ENCODE measurements at places on chromosomes 1 and 21. TPM values are rescaled to one million over a fixed set of nuclear protein-coding genes. Genes with fewer than 3 reads are reported as not detected.

Gene LENEP
- 1.9 TPM for total RNA-seq

Gene LRRC38
- total RNA-seq = not detected

Gene TMEM183A
- total RNA-seq = 77.1 TPM

Gene KRTAP12-2
- not detected for total RNA-seq

Gene ATAD3C
- total RNA-seq = 1.0 TPM

Gene FMO3
- total RNA-seq = not detected

Gene ESPN
- 1.7 TPM for total RNA-seq

Gene LCE3A
- total RNA-seq = not detected

GRCh38 chr1:208108213-208108608 is 136.0 kb downstream of the PLXNA2 start:
- no peaks in the 10 kb centered on the region for H3K4me1 ChIP-seq
- peaks cover 10% of the 10 kb centered on the region for H3K27me3 ChIP-seq
- H3K27ac ChIP-seq = no peak overlapping the region
- no peak for DNase-seq
- no peak overlapping the region for H3K4me3 ChIP-seq

- no peak overlapping the region for H3K4me3 ChIP-seq
- no peaks in the 10 kb centered on the region for H3K36me3 ChIP-seq
- peaks cover 13% of the 10 kb centered on the region for H3K27me3 ChIP-seq
- no peak for DNase-seq
These were observed 108.7 kb upstream of the F3 start for GRCh38 chr1:94650301-94650700.

GRCh38 chr1:48906729-48907128 is 130.0 kb upstream of the BEND5 start:
- peaks cover 2% of the 10 kb centered on the region for H3K27me3 ChIP-seq
- DNase-seq = no peak
- no peaks in the 10 kb centered on the region for H3K4me1 ChIP-seq
- no peak overlapping the region for H3K4me3 ChIP-seq

- H3K27ac ChIP-seq = no peak overlapping the region
- no peaks in the 10 kb centered on the region for H3K36me3 ChIP-seq
- no peaks in the 10 kb centered on the region for H3K4me1 ChIP-seq
- no peak overlapping the region for H3K4me3 ChIP-seq
- DNase-seq = no peak
- H3K27me3 ChIP-seq = no peaks in the 10 kb centered on the region
These were observed 235.1 kb downstream of the NRIP1 start for GRCh38 chr21:14829685-14830084.

DNA sequence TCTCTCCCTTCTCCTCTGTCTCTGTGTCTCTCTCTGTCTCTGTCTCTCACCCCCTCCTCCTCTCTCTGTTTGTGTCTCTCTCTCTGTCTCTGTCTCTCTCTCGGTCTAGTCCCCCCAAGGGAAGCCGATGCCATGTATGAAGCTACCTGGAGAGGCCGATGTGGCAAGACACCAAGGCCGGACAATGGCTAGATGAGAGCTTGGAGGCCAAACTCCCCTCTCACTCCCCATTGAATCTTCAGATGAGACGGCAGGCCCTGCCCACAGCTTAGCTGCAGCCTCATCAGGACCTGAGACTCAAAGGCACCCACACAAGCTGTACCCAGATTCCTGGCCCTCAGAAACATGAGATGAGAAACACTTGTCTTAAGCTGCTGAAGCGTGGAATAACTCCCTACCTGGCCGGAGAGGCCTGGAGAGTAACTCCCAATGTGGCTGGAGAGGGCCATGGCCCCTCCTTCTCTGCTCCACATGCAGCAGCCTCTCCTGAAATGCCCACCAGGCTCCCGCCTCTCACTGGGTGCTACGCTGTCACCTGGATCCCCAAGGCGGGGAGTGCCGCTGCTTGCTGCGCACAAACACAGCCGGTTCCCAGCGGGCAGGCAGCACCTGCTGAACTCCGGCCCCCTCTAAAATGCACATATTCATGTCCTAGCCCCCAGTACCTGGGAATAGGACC is 7.8 kb upstream of the ACTRT2 start:
- no peaks in the 10 kb centered on the region for H3K4me1 ChIP-seq
- no peaks in the 10 kb centered on the region for H3K36me3 ChIP-seq
- H3K4me3 ChIP-seq = no peak overlapping the region
- H3K27ac ChIP-seq = no peak overlapping the region
- H3K27me3 ChIP-seq = peaks cover 2% of the 10 kb centered on the region
- DNase-seq = no peak

DNA sequence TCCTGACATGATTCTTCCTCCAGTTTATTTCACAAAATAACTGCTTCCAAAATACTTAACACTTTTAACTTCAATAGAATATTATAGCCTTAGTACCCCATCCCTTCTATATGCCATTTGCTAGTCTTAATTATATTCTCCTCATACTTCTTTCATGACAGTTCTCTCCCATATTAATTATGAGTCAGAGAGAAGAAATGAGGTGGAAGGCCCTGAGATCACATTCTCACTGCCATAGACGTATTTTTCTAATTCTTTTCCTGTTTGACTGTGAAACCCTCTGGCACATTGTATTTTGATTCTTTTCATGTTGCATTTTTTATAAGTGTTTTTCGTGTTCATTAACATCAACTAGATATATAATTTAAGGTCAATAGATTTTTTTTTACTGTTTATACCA is 88.4 kb downstream of the GTF2B start:
- no peak for DNase-seq
- H3K4me1 ChIP-seq = peaks cover 8% of the 10 kb centered on the region
- no peaks in the 10 kb centered on the region for H3K27me3 ChIP-seq

DNA sequence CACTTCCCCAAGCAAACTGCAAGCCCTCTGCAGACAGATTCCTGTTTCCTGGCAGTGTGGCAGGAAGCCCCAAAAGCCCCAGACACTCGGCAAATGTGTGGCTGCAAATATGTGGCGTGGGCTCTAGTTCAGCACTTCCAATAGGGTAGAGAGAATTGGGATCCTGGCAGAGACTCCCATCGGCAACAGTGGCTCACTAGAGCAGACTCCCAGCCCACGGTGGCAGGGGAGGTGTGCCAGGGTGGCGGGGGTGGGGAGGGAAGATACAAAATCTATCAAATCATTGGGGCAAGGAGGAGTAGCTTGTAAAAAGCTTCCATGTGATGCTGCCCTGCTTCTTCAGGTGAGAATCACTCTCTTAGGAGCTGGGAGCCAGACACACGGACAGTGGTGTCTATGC is 25.9 kb downstream of the COL16A1 start:
- DNase-seq = no peak
- H3K27ac ChIP-seq = no peak overlapping the region
- peaks cover 7% of the 10 kb centered on the region for H3K27me3 ChIP-seq
- H3K4me3 ChIP-seq = no peak overlapping the region
- H3K4me1 ChIP-seq = no peaks in the 10 kb centered on the region

DNA sequence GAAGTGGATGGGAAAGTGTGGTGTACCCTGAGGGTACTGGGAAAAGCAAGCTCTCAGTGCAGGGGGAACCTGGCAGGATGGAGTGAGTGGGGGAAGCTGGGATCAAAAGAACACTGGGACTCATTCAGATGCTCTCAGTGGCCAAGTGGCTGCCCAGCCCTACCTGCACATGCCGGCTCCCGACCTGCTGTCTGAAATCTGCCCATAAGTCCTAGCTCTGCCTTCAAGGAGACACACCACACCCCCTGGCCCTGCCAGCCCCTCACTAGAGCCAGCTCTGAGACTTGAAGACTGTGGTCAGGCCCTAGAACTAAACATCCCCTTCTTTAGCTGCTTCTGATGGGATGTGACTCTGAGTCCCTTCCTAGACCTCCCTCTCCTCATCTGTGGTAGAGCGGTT is 2.2 kb downstream of the TMEM54 start:
- peaks cover 4% of the 10 kb centered on the region for H3K4me1 ChIP-seq
- no peak for DNase-seq
- H3K27ac ChIP-seq = no peak overlapping the region
- H3K36me3 ChIP-seq = no peaks in the 10 kb centered on the region
- no peak overlapping the region for H3K4me3 ChIP-seq

GRCh38 chr1:4076346-4076745 is 176.3 kb upstream of the C1orf174 start:
- no peak for DNase-seq
- no peak overlapping the region for H3K4me3 ChIP-seq
- no peaks in the 10 kb centered on the region for H3K4me1 ChIP-seq
- no peak overlapping the region for H3K27ac ChIP-seq

DNA sequence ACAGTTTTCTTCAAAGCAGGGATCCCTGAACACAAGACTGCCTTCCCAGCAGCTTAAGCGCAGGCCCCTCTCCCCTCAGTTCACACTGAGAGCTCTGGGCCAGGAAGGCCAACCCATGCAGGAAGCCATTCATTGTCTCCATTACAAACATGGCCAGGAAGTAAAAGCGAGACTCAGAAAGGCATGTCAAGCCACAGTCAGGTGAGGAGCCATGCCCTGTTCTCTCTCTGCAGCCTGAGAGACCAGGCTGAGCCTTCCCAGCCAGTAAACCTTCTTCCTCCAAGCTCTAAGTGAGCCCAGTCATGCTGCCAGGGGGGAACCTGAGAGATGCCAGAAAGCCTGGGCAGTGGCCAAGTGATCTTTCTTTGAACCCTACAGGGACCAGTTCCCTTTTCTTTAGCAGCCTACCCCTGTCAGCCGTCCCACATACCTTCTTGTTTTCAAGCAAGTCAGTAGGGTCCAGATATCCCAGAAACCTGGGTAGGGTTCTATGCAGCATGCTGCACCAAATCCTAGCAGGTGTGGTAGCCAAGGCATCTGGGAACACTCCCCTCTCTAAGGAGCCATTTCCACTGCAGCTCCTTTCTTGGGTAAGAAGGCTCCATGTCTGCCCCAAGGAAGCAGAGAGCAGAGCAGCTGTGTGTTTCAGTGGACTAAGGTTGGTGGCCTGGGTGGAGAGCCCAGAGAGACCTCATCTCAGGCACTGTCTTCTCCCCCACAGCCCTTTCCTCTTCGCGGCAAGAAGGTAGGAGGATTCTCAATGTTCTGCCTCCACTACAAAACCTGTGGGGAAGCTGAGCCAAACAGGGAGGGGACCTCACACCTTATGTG is 977 bp downstream of the TRAF3IP3 start:
- no peak for DNase-seq
- H3K4me3 ChIP-seq = peak overlapping the region; percentile 92
- H3K36me3 ChIP-seq = peaks cover 41% of the 10 kb centered on the region
- H3K27me3 ChIP-seq = no peaks in the 10 kb centered on the region

GRCh38 chr1:235720544-235720943 is 71.0 kb upstream of the GNG4 start:
- no peak overlapping the region for H3K4me3 ChIP-seq
- H3K27ac ChIP-seq = no peak overlapping the region
- peaks cover 18% of the 10 kb centered on the region for H3K36me3 ChIP-seq

DNA sequence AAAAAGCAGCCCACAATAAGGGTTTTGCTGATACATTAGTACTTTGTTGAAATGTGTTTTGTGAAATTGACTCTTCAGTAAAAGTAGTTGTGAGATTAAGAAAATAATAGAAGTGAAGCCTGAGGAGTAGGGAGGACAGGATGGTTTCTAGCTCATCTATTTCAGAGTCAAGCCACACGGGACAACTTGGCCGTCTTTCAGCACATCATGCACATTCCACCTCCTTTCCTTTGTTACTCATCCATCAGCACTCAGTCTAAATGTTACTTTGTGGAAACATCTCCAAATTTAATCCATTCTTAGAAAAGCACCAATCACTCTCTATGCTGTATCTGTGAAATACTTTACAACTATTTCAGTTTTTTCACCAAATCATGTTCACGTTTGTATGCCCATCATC is 223.3 kb downstream of the FGGY start:
- no peaks in the 10 kb centered on the region for H3K27me3 ChIP-seq
- H3K4me1 ChIP-seq = no peaks in the 10 kb centered on the region
- no peak for DNase-seq
- no peaks in the 10 kb centered on the region for H3K36me3 ChIP-seq

GRCh38 chr21:28220680-28221079 is 772.0 kb downstream of the LTN1 start:
- H3K27me3 ChIP-seq = no peaks in the 10 kb centered on the region
- no peak overlapping the region for H3K27ac ChIP-seq
- no peaks in the 10 kb centered on the region for H3K36me3 ChIP-seq

- H3K27me3 ChIP-seq = no peaks in the 10 kb centered on the region
- H3K4me3 ChIP-seq = no peak overlapping the region
- H3K27ac ChIP-seq = no peak overlapping the region
- no peak for DNase-seq
- no peaks in the 10 kb centered on the region for H3K4me1 ChIP-seq
These were observed 9.2 kb upstream of the PEF1 start for GRCh38 chr1:31653717-31654473.

DNA sequence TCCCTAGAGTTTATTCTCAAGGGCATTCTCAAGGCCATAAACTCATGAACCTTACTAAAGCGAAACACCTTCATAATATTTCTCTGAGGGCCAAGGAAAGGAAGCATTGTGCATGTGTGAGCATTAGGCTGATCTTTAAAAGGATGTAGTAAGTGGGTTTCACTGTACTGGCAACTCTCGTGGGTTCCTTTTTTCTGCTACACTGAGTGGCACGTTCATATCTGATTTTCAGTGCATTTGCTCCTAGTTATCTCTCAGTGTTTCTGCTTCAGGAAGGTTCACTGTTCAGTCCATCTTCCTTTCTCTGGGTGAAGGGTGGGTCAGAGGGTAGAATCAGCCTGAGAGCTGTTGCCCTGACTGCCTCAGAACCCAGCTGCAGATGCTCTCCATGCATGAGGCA is 192.8 kb upstream of the ADGRL2 start:
- DNase-seq = no peak
- H3K27me3 ChIP-seq = no peaks in the 10 kb centered on the region
- no peaks in the 10 kb centered on the region for H3K4me1 ChIP-seq
- H3K36me3 ChIP-seq = no peaks in the 10 kb centered on the region
- H3K27ac ChIP-seq = no peak overlapping the region
- no peak overlapping the region for H3K4me3 ChIP-seq

- H3K27me3 ChIP-seq = no peaks in the 10 kb centered on the region
- peaks cover 10% of the 10 kb centered on the region for H3K4me1 ChIP-seq
- no peak overlapping the region for H3K4me3 ChIP-seq
- no peak for DNase-seq
These were observed 55.6 kb downstream of the SUCO start for GRCh38 chr1:172588296-172589291.

Measured in activated naive CD8-positive, alpha-beta T cell treated with anti-CD3 and anti-CD28 coated beads, Interleukin-2, amount 10 ng/mL, durations not matched to agents 7 days and 5 days (primary cell).